Smooth muscle cell of the coronary artery (primary cell): ENCODE measurements at places on chromosomes 7 and 10. TPM values are rescaled to one million over a fixed set of nuclear protein-coding genes. Genes with fewer than 3 reads are reported as not detected.

GHRHR gene
- not detected in 2 replicates for total RNA-seq

WNT8B gene
- not detected in 2 replicates for total RNA-seq

INSYN2A gene
- 0.15 and 0.23 TPM in 2 replicates for total RNA-seq

AHCYL2 gene
- total RNA-seq: 5.6 and 11.9 TPM in 2 replicates

TMEM209 gene
- total RNA-seq: 4.8 and 6.0 TPM in 2 replicates

MSS51 gene
- total RNA-seq: 0.60 and 1.8 TPM in 2 replicates

TRDMT1 gene
- total RNA-seq: 4.4 and 4.6 TPM in 2 replicates

UPK3B gene
- total RNA-seq: 0.08 TPM in 1 of 2 replicates, not detected in the other

GPER1 gene
- 0.83 and 7.1 TPM in 2 replicates for total RNA-seq

FAM237B gene
- not detected in 2 replicates for total RNA-seq

CHST15 gene
- 6.8 and 13.0 TPM in 2 replicates for total RNA-seq

ANK3 gene
- total RNA-seq: 10.8 and 48.9 TPM in 2 replicates

IFIT1B gene
- total RNA-seq: not detected in 2 replicates

ODAD2 gene
- 0.12 TPM in 1 of 2 replicates, not detected in the other for total RNA-seq

CFTR gene
- not detected in 2 replicates for total RNA-seq

CALHM1 gene
- not detected in 2 replicates for total RNA-seq

ATOH7 gene
- not detected in 2 replicates for total RNA-seq

POLR2J2 gene
- total RNA-seq: 1.9 and 2.0 TPM in 2 replicates

HTR5A gene
- total RNA-seq: not detected in 2 replicates

NKX2-3 gene
- total RNA-seq: not detected in 2 replicates

TMEM72 gene
- not detected in 2 replicates for total RNA-seq

DGKI gene
- 1.4 and 2.9 TPM in 2 replicates for total RNA-seq

FAM25C gene
- total RNA-seq: not detected in 2 replicates

DPY19L1 gene
- 18.0 and 31.0 TPM in 2 replicates for total RNA-seq

C7orf25 gene
- 3.8 and 5.5 TPM in 2 replicates for total RNA-seq

SCD gene
- total RNA-seq: 38.5 and 220 TPM in 2 replicates

TRPV5 gene
- not detected in 2 replicates for total RNA-seq

STYXL1 gene
- 29.4 and 50.7 TPM in 2 replicates for total RNA-seq

NKX6-2 gene
- total RNA-seq: not detected in 2 replicates

OR2A12 gene
- total RNA-seq: not detected in 2 replicates

CD36 gene
- total RNA-seq: 0.45 and 132 TPM in 2 replicates

CRTAC1 gene
- total RNA-seq: 0.08 and 0.12 TPM in 2 replicates
